ENCODE measurements at places on chromosomes 16 and 17. TPM values are rescaled to one million over a fixed set of nuclear protein-coding genes. Genes with fewer than 3 reads are reported as not detected.
A peak's percentile ranks its signal among the peaks of the same experiment; 100 is the strongest.

Gene CHST5
- total RNA-seq, result not detected

Gene TPPP3
- total RNA-seq, result not detected

- H3K4me3 ChIP-seq, result no peak within 1 kb of the TSS
- DNase-seq, result peak; percentile 95
- H3K36me3 ChIP-seq, result no peaks in the 10 kb centered on the region
- H3K27ac ChIP-seq, result peak within 1 kb of the TSS; percentile 86
- H3K4me1 ChIP-seq, result peaks cover 11% of the 10 kb centered on the region
Observed at GRCh38 chr17:8189711-8190477, at the start of gene BORCS6. TSS of gene BORCS6 (minus strand) at chr17:8190180. CDS start at chr17:8190140, 40 bp downstream.

GRCh38 chr17:10661437-10661836, 4.3 kb upstream of the MYH3 start:
- no peak for DNase-seq
- no peaks in the 10 kb centered on the region for H3K27me3 ChIP-seq
- H3K36me3 ChIP-seq, result no peaks in the 10 kb centered on the region
- no peaks in the 10 kb centered on the region for H3K4me1 ChIP-seq
- H3K27ac ChIP-seq, result no peak overlapping the region

Data from activated T-helper 2 cell treated with anti-CD3 and anti-CD28 coated beads, Interferon-gamma antibody, Interleukin-2, Interleukin-4, amounts not matched to agents 10 μg/mL and 5 μg/mL and 100 μg/mL, durations not matched to agents 14 hours and 24 hours and 36 hours (primary cell).